NCI-H2107 (cell line): ENCODE measurements at places on chromosomes 1 and 21.

GRCh38 chr1:209708297-209708696 is 3.7 kb downstream of the HSD11B1 start:
- no peak for DNase-seq

- no peak for DNase-seq
Observed at GRCh38 chr1:244614879-244615278, 38.0 kb upstream of the DESI2 start.

DNA sequence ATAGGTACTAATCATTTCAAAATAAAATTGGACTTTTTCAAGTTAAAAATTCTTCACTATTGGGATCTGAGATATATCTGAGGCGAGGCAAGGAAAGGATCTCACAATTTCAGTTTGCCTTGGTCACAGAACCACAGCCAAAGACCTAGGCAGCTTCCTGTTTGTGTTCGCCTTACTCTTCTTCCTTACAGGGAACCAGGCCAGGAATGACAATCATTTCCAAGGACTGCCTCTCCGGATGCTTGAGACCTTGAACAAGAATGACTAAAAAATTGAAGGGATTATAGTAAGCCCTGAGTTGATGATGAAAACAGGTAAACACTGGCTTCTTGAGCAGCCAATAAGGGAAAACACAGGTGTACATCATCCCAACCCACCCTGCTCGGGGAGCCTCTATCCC is 35.2 kb upstream of the SERBP1 start:
- no peak for DNase-seq

DNA sequence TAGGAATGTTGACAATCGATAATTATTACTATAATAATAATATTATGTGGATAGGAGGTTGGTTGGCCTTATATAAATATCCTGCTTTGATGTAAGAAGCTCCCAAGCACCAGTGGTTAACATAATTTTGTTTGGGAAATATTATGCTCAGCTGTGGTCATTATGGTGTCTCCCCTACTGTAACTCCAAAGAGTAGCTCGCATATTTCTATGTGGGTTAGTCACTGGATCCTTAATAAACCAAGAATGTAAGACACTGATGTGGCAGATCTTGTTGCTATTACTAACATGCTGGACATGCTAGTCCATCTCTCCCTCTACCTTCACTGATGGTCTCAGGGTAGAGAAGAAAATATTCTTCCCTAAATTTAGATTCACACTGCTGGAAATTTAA is 79.2 kb upstream of the RALGPS2 start:
- DNase-seq, result no peak

GRCh38 chr1:23129846-23130245 is 38.8 kb downstream of the LUZP1 start:
- no peak for DNase-seq

DNA sequence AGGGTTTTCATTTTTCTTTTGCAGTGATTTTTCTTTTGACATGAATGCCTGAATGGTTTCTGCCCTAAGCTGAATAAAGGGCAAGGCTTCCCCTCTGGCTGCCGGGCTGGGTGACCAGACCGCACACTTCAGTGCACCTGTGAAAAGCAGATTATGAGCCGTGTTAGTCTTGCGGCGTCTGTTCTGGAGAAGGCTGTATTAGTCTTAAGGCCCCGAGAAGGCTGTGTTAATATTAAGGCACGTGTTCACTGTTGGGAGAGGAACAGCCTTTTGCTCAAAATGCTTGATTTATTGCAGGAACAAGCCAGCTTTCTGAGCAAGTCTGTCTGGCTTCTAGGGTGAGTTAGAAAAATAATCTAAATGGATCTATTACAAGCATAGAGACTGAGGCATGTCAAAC is 54.7 kb upstream of the DNAH14 start:
- no peak for DNase-seq

DNA sequence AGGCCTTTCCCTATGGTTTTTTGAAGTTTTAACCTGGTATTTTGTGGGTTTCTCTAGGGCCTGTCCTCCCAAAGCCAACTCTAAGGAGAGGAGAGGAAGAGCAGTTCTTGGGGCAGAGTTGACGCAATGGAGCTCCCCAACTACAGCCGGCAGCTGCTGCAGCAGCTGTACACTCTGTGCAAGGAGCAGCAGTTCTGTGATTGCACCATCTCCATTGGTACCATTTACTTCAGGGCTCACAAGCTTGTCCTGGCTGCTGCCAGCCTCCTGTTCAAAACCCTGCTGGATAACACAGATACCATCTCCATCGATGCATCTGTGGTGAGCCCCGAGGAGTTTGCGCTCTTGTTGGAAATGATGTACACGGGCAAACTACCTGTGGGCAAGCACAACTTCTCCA is 38.2 kb downstream of the ZBTB40 start:
- DNase-seq, result no peak

GRCh38 chr1:66048011-66048410 is 255.3 kb downstream of the PDE4B start:
- DNase-seq, result no peak

- DNase-seq, result no peak
Observed at GRCh38 chr1:31548534-31548906, 27.8 kb upstream of the TINAGL1 start.

DNA sequence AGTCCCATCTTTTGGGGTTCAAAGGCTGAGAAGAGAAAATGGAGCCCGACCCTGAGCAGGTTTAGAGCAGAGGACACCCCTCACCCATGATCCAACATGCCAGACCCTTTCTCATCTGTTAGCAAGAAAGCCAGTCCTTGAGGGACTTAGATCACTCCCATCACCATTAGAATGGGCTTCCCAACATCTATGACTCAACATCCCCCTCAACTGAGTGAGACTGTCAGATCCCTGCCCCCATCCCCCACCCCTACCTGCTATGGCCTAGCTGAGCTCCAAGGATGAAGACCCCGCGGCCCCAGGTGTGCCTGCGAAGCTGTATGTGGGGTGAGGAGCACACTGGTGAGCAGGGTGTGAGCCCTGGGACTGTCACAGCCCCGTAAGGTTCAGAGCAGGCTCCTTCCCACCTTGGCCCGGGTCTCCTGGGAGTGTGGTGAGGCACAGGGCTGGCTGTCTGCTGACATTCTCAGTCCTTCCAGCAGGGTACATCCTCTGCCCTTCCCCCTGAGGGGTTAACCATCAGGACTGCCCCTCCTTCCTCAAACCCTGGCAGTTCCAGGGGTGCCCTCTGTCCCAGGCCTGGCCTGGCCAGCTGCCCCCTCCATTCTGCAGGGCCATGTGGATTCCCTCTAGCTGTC is 21.4 kb upstream of the BLACAT1 start:
- DNase-seq, result no peak

DNA sequence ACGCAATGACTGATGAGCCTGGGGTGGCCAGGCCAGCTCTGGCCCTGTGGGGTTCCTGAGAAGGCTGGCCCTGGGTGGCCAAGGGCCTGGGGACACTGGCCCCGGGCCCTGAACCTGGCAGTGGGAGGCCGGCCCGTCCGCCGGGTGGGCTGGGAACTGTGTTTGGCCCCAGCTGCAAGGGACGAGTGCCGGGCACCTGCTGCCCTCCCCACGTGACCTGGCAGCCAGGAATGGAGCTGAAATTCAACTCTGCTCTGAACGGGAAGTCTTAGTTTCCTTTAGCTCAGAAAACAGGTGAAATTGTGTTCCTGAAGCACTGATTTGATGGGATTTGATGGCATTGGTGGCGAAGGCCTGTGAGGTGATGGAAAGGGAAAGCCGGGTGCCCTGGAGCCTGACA is 8.2 kb upstream of the TTLL10 start:
- no peak for DNase-seq

- no peak for DNase-seq
Observed at GRCh38 chr1:193926956-193927355, 740.5 kb upstream of the B3GALT2 start.

GRCh38 chr1:1833916-1834325 is 55.7 kb upstream of the NADK start:
- DNase-seq, result no peak

- DNase-seq, result peak; percentile 100
Observed at GRCh38 chr1:38834937-38835827, 24.4 kb downstream of the RRAGC start.

- DNase-seq, result no peak
Observed at GRCh38 chr1:19205845-19206244, 4.2 kb downstream of the UBR4 start.

DNA sequence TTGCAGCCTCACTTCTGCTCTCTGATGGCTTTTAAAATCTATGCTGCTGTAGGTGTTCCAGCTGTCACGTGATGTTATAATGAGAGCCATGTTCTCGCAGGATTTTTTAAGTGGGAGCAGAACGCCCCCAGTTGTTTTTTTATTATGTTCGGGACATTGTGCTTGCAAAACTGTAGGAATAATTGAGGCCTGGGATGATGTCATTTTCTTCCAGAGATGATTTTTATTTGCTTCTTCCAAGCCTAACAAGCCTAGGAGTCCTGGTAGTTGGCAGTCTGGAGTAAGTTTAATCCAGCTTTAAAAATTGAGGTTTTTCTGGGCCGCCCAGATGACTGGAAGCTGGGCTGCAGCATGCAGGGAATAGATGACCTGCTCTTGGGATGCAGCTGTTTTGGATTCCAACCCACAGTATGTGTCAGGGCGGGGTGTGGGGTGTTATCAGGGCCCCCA is 34.6 kb upstream of the CHIT1 start:
- no peak for DNase-seq

DNA sequence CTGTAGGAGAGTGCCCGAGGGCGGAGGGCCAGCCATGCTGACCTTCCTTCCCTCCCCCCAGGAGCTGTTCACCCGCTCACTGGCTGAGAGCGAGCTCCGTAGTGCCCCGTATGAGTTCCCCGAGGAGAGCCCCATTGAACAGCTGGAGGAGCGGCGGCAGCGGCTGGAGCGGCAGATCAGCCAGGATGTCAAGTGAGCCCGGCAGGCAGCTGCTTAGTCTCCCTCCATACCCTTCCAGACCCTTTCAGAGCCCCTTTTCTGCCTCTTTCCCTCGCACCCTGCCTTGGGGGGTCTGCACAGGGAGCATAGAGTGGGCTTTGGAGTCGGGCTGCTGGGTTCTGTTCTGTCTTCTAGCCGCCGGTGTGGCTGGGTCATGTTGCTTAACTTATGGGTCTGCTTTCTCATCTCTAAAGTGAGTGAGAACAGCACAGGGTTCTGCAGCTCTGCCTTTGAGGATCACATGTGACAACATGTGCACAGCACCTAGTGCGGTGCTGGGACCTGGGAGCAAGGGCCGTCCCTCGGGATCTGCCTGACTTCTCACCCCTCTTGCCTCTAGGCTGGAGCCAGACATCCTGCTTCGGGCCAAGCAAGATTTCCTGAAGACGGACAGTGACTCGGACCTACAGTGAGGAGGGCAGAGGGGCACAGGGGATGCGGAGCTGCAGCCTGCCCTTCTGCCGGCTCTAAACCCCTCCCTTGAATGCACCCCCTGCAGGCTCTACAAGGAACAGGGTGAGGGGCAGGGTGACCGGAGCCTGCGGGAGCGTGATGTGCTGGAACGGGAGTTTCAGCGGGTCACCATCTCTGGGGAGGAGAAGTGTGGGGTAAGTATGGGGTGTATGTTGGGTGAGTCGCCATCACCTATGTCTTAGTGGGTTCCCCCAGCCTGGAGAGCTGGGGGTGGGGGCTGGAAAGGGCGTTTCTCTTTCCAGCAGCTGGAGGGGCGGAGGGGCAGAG is 6.2 kb downstream of the AMPD2 start:
- DNase-seq, result no peak

DNA sequence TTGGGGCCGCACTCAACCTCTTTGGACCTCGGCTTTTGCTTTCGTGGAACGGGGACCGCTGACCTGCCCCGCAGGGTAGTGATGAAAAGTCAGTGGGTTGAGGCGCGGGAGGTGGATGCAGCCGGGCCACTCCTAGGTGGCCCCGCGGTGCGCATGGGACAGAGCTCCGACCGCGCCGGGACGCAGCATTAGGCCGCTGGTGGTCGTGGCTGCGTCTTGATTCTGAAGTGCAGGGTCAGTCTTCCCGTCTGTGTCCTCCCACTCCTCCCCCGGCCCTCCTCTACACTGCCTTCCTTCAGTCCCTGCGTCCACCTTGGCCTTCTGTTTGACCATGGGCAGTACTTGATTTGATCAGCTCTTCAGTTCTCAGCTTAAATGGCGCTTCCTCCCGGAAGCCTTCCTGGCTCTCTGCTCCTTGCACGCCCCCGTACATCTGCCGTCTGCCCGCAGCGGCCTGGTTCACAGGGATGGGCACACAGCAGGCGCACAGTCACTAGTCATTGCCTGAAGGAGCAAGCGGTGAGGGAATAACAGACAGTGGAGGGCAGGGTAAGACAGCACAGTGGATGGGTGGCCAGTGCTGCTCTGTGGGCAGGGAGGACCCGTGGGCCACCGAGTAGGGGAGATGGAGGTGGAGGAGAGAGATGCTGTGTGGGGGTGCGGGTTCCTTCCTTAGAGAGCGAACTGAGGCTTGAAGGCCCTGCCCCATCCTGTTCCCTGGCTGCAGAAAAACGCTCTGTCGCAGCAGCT is 633 bp downstream of the THEMIS2 start:
- DNase-seq, result no peak

- DNase-seq, result peak; percentile 99
Observed at GRCh38 chr1:59814180-59814900, 409 bp upstream of the HOOK1 start.

DNA sequence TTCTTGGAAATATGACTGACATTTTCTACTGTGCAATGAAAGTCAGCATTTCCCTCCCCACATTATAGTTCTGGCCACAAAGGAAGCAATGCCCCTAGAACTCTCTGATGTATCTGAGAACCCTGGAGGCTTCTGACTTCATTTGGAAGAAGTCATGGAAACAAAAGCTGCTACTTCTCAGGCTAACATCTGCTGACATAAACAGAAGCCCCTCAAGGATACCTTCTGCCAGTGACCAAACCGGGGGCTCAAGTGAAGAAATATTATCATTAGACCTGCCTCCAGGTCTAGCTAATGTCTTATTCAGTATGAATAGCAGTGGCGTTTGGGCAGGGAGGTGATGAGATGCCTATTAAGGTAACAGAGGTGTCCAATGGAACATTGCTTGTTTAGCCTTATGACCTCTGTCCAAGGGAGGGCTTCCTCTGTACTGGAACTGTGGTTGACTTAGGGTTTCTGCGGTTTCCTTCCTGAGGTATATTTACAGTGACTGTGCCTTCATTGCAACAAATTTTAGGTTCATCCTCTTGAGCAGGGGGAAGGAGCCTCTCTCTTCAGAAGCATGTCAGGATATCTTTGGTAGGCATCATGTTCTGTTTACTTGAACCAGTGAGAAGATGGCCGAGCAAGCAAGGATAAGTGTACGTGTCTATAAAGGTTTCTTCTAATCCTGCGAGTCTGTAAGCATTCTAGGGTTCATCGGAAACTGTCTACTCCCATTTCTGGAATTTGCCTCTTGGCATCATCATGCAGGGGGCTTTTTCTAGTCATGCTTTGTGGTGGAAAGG is 161.7 kb downstream of the PBX1 start:
- DNase-seq, result no peak

DNA sequence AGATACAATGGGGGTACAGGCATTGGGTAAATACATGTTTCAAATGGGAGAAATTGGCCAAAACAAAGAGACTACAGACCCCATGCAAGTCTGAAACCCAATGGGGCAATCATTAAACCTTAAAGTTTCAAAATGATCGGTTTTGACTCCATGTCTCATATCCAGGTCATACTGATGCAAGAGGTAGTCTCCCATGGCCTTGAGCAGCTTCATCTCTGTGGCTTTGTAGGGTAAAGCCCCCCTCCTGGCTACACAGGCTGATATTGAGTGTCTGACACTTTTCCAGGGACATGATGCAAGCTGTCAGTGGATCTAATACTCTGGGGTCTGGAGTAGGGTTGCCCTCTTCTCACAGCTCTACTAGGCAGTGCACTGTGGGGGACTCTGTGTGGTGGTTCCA is 286.1 kb downstream of the LRRIQ3 start:
- DNase-seq, result no peak
